ENCODE measurements at places on chromosomes 13 and 19.

GRCh38 chr13:29489650-29490560 is 105.6 kb downstream of the SLC7A1 start:
- DNase-seq, result no peak

DNA sequence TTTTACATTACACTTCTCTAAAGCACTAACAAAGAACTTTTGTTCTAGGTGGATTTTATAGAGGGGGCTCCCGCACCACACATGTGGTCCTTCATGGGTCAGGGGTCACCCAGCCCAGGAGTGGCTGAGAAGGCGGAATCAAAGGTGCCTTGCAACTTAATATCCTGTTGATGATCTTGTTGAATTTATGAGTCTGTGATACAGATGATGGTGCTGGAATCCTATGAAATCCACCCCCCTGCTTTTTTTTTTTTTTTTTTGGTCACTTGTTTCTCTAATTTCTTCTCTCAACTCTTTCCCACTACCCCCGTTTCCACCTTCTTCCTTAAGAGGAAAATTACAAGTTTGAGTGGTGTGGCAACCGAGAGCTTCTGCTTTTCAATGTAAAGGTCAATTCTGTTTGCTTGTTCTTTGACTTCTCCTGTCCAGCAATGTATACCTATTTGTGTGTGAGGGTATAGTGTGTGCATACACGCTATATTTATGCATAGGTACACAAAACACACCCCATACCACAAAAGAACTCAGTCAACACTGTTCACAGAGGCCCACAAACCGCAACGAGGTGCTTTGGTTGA is 4.2 kb upstream of the ZIC2 start:
- no peak for DNase-seq

- no peak for DNase-seq
These were observed 22.9 kb downstream of the PPP5C start for GRCh38 chr19:46369817-46370216.

DNA sequence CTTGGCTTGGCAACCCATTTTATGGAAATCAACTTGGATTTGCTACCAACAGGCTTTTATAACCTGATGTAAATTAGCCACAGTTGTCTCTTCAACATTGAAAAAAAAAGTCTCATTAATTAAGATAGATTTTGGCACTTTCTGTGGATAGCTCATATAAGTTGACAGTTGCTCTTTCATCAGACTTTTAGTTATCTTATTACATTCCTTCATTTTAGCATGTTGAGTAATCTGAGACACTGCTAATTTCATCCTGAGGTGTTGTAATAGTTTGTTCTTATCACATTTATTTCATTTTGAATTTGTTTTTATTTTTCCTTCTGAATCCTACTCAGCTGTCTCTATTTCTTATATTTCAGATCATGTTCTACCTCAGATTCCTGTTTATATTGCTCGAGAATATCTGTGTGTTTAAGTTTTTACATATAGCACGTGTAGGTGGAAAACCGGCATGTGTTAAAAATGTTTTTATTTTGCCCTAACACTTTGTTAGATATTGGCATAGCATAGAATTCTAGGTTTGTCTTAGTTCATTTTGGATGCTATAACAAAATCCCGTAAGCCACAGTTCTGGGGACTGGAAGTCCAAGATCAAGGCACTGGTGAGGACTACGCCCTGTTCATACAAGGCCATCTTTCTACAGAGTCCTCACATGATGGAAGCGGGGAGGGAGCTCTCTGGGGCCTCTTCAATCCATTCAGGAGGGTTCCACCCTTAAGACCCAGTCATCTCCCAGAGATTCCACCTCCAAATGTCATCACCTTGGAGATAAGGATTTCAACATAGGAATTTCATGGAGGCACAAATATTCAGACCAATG is 239.4 kb downstream of the COL4A1 start:
- no peak for DNase-seq

GRCh38 chr13:73385848-73386247 is 327.0 kb downstream of the KLF5 start:
- DNase-seq, result no peak

- no peak for DNase-seq
These were observed 406.8 kb downstream of the DACH1 start for GRCh38 chr13:71460211-71460610.

DNA sequence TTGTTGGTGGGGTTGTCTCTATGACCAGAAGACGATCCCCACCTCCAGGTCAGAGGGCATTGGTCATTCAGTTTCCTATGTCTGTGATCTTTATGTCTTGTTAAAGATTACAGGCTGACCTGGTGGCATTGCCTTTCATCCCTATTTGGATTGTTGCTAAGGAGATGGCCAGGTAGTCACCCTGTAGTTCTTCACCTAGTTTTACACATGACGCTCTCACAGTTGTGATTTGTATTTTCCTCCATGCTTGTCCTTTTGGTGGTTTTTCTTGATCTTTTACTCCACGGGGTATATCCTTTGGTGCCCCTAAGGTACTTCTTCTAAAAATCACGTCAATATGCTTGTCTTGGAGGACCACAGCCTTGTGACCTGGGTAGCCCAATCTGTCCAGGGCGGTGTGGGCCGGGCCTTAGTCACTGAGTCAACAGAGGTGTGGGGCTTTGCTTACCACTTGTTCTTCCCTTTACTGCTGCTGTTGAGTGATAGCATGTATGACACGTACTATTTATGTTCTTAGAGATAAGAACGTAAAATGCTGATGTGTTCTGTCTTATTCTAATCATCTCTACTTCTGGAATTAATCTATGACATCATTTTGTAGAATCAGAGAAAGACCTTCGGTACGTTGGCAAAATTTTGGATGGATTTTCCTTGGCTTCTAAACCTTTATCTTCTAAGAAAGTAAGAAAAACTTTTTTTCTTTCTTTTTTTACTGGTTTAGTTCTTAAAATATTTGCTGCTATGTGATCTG is 20.1 kb downstream of the GPATCH1 start:
- no peak for DNase-seq

DNA sequence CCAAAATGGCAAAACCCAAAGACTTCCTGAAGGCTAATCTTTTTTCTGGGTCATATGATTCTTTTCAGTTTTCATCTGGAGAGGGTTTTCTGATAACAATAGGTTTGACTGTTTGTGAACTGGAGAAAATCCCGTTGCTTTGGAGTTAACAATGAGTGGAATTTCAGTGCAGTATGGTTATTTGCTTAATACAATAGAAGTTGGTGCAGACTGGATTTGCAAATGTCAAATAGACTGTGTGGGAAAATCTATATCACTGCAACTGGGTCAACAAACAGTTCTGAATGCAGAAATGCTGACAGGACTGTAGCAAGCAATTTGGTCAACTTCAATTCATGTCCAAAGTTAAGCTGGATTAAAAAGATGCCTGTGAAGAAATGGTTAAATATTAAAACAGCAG is 267.5 kb upstream of the ARGLU1 start:
- no peak for DNase-seq

GRCh38 chr13:31824705-31825517 is 85.6 kb downstream of the RXFP2 start:
- DNase-seq, result no peak

DNA sequence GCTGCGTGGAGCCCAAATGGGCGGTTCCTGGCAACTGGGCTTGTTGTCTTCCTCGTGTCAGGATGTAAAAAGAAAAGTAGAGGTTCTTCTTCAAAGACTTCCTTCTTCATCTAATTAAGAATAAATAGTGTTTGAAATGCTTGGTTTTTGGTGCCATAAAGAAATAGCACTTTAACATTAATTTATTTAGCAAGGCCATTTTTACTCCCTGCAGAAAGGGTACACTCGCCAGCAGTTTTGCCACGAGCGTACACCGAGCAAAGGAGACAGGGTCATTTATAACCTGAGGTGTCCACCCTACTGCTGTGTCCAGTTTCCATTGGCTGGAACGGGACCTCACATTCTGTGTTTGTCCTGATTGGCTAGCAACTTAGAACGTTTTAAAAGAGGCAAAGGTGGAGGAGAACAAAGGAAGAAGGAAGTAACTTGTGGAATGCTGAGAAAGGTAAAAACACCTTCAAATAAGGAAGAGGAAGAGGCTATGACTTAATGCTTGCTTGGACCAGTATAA is 21.8 kb upstream of the OR10H1 start:
- no peak for DNase-seq

GRCh38 chr19:435056-435706 is 25.7 kb downstream of the SHC2 start:
- no peak for DNase-seq

GRCh38 chr13:57632276-57633140 is 964 bp downstream of the PCDH17 start:
- no peak for DNase-seq

DNA sequence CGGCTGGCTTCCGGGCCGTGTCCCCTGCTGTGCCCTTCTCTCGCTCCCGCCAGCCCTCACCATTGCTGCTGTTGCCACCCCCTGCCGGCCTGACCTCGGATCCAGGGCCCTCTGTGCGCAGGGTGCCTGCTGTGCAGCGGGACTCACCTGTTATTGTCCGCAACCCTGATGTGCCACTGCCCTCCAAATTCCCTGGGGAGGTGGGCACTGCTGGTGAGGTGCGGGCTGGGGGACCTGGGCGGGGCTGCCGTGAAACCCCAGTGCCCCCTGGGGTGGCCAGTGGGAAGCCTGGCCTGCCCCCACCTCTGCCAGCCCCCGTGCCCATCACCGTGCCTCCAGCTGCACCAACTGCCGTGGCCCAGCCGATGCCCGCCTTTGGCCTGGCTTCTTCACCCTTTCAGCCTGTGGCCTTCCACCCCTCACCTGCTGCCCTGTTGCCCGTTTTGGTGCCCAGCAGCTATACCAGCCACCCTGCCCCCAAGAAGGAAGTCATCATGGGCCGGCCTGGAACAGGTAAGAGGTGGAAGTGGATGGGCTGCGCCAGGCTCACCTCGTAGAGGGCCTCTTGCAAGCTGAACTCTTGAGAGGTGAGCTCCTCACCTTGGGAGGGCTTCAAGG is 5.1 kb downstream of the CIC start:
- no peak for DNase-seq

DNA sequence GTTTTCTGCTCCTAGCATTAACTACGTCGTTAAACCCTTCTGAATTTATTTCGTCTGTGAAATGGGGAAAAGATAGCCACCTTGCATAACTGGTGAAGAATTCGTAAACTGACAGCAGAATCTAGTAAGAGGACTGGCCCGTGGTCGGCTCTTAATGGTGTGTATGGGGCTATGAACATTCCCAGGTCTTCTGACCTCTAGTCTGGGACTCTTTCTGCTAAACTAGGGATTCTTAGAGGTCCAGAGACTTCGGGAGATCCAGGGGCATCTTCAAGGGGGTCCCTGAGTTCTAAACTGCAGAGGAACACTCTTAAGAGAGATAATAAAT is 231.1 kb upstream of the SERP2 start:
- DNase-seq, result no peak

DNA sequence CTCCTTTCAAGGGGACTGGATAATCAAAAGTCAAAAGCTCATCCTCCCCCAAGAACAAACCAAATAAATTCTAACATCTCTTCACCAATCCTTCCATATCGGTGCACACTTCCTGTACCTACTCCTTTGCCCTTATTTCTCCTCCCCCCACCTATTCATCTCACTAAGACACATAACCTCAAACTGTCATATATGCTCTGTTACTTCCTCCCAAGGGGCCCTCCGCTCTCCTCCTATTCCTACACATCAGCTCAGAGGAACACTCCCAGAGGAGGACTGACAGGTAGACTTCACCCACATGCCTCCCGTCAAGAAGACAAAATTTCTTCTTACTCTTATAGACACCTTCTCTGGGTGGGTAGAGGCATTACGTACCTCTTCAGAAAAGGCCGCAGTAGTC is 48.1 kb downstream of the ZNF93 start:
- DNase-seq, result no peak

DNA sequence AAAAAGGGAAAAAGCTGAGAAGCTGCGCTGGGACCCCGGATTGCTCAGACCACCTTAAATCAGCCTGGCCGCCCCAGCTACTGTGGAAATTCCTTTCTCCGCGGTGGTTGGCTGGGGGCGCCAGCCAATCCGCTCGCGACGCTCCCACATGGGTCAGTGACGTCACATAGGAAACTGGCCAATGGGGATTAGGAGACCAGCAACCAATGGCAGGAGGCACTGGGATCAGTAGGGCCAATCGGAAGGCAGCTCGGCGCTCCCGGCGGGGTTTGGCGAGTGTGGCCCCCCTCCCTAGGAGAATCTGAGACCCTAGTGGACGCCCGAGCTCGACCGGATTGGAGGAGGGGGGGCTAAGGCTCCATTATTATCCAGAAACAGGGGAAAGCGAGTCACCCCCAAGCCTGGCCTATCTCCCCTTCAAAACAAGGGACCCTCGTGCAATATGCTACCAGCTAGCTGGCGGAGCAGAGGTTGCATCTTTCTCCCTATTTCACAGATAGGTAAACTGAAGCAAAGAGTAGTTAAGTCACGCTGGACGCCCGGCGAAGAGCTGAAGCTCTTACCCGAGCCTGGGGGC is 6.5 kb upstream of the TLE2 start:
- DNase-seq, result peak; percentile 96

- DNase-seq, result no peak
These were observed 11.2 kb upstream of the ERVV-1 start for GRCh38 chr19:53002479-53002878.
